Stimulated activated naive B cell treated with anti-CD40 and anti-IgM and Interleukin-4, amounts not matched to agents 10 μg/mL and 1 μg/mL and 100 μg/mL, for 72 hours (primary cell): ENCODE measurements at places on chromosomes 1 and 21.

DNA sequence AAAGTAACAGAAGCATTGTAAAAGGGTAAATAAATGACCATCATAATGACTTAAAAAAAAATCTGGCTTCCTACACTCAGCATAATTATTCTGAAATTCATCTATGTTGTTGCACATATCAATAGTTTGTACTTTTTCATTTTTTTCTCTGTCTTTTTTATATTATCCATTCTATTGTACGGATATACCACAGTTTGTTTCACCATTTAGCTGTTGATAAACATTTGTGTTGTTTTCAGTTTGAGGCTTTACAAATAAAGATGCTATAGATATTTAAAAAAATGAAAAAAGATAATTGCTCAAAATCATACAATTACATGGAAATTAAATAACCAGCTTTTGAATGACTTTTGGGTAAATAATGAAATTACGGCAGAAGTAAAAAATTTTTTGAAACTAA is 31.9 kb downstream of the GPR88 start:
- DNase-seq = no peak

GRCh38 chr1:39034114-39034654 is 8.0 kb downstream of the NDUFS5 start:
- DNase-seq = no peak

GRCh38 chr1:26768755-26769154 is 19.0 kb upstream of the PIGV start:
- DNase-seq = no peak

DNA sequence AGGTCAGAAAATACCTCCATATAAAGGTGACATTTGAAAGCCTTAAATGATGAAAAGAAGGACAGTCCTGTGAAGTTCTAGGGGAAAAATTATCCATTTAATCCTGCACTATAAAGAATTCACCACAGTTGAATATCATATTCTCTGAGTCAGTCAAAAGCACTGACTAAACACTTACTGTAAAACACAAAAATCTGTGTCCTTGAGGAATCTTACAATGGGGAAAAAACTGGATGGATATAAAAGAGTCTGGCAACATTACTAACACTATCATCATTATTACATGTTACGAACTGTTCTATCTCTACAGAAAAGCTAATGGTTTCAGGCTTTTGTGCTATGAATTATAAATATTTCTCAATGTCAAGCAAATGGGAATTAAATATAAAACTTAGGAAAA is 42.4 kb upstream of the HP1BP3 start:
- no peak for DNase-seq

DNA sequence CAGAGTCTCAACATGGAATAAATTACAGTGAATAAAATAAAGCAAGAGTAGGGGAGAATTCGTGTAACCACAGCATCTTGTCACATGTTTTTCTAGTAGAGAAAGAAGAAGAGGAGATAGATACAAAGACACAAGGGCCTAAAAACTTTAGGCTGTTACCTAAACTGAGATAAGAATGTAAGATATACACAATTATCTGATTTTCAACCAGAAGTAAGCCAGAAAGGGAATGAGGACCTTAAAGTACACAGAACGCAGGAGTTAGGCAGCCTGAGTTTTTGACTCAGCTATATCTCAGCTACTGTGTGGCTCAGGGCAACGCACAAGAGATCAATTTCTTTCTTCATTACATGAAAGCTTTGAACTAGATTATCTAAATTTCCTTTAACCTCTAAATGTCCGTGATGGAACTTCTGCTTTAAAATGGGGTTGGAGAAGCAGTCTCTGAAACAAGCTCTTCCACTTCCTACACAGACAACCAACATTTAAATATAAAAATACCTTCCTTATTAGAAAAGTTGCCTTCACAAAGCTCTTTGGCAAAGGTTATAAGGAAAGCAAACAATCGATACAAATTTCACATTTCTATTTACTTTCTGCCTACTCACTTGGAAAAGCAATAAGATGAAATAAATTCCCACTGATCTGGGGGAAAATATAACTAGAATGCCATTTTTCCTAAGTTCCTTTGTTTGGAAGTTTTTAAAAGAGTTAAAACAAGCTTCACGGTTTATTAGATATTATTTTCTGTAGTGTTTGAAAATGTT is 5.2 kb upstream of the RGS13 start:
- no peak for DNase-seq

GRCh38 chr1:228798035-228798434 is 62.8 kb downstream of the RHOU start:
- no peak for DNase-seq

GRCh38 chr1:173377266-173377665 is 99.9 kb upstream of the PRDX6 start:
- no peak for DNase-seq

GRCh38 chr1:158140764-158141192 is 39.9 kb upstream of the CD1D start:
- DNase-seq = no peak

GRCh38 chr1:38064197-38064903 is 17.8 kb upstream of the POU3F1 start:
- no peak for DNase-seq

GRCh38 chr1:117058810-117059209 is 1.3 kb upstream of the TTF2 start:
- DNase-seq = no peak

- DNase-seq = no peak
Observed at GRCh38 chr1:232178191-232178590, 451.7 kb downstream of the SIPA1L2 start.

- no peak for DNase-seq
Observed at GRCh38 chr21:25640943-25641292, 1.9 kb downstream of the JAM2 start.

- no peak for DNase-seq
Observed at GRCh38 chr1:17212487-17213121, 7.7 kb downstream of the PADI1 start.

- no peak for DNase-seq
Observed at GRCh38 chr1:11178021-11179015, 10.8 kb upstream of the ANGPTL7 start.

- DNase-seq = no peak
Observed at GRCh38 chr1:192933744-192934143, 124.9 kb downstream of the RGS2 start.
